MG63 (cell line): ENCODE measurements at places on chromosomes 7 and 10. TPM values are rescaled to one million over a fixed set of nuclear protein-coding genes. Genes with fewer than 3 reads are reported as not detected.

DNA sequence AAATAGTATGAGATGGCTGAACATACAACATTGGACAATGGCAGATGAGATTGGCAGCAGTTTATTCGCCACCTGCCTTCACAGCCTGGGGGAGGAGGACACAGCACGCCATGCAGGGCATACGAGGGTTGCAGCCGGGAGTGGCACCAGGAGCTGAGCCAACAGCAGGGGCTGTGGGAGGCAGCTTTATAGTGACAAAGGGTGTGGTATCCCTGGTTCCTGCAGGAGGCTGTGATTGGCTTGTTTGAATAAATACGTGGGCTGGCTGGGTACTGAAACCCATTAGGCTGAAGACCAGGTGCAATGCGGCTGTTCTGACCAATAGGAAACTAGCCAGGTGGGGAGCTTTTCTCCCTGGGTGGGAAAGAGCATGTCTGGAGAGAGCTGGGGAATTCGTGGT, 68.9 kb upstream of the LEP start:
- DNase-seq = no peak

DNA sequence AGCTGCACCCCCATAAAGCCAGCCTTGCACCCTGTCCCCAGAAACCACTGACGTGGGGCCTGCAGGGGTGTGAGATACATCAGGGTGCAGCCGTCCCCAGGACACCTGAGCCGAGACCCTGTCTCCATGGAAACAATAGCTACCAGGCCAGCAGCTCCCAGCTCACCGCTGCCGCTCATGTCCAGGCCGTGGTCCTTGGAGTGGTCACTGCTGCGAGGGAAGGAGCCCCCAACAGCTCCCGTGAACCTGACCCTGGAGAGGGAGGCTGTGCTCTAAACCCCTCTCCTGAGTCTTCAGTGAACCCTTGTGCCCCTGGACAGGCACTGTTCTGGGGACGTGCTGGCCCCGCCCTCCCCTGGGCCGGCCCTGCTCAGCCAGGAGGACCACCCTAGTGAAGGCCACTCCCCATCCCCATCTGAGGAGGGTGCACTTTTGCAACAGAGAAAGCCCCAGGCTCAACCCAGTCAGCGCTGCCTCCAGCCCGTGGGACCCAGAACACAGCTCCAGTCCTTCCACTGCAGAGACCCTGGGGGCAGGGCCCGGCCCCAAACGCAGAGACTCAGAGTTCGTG, 19.6 kb upstream of the INPP5A start:
- DNase-seq = no peak

DNA sequence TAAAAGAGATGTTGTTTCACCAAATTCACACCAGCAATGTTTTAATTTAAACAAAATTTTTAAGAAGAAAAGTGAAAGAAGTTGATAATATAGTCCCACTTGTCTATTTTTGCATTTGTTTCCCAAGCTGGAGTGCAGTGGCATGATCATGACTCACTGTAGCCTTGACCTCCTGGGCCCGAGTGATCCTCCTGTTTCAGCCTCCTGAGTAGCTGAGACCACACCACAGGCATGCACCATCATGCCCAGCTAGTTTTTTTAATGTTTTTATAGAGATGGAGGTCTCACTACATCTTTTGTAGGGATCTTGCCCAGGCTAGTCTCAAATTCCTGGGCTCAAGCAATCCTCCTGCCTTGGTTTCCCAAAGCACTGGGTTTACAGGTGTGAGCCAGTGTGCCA, 14.1 kb upstream of the NDUFA5 start:
- DNase-seq = no peak

- DNase-seq = no peak
These were observed 13.7 kb upstream of the DLX6 start for GRCh38 chr7:96991546-96992191.

GRCh38 chr7:7681936-7682329, 36.5 kb downstream of the RPA3 start:
- DNase-seq = no peak

The SPAM1 gene
- total RNA-seq = not detected in 2 replicates

- no peak for DNase-seq
These were observed 183.2 kb downstream of the RTKN2 start for GRCh38 chr10:62085404-62085803.

The EPDR1 gene
- total RNA-seq = 18.7 and 24.4 TPM in 2 replicates

DNA sequence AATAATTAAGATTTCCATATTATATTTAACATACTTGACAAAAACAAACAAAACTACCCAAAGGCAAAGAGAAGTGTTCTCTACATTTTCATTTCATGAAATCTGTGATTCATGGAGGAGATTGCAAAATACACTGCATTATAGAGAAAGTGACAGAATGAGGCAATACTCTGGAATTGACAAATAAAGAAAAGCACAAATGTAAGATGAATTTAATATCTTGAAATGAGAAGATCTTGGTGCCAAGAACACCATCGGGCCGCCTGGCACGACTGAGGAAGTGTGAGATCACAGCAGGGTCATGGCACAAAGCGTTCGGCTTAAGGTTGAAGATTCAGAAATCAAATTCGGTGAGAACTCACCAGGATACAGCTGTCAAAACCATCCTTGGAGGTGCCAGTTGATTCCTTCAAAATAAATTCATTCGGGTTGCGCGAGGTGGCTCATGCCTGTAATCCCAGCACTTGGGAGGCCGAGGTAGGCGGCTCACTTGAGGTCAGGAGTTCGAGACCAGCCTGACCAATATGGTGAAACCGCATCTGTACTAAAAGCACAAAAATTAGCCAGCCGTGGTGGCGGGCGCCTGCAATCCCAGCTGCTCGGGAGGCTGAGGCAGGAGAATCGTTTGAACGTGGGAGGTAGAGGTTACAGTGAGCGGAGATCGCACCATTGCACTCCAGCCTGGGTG, 174.0 kb upstream of the PFKP start:
- no peak for DNase-seq

The PSMA2 gene
- total RNA-seq = 168 and 287 TPM in 2 replicates

- no peak for DNase-seq
These were observed 179.5 kb upstream of the IMMP2L start for GRCh38 chr7:111741811-111742240.

DNA sequence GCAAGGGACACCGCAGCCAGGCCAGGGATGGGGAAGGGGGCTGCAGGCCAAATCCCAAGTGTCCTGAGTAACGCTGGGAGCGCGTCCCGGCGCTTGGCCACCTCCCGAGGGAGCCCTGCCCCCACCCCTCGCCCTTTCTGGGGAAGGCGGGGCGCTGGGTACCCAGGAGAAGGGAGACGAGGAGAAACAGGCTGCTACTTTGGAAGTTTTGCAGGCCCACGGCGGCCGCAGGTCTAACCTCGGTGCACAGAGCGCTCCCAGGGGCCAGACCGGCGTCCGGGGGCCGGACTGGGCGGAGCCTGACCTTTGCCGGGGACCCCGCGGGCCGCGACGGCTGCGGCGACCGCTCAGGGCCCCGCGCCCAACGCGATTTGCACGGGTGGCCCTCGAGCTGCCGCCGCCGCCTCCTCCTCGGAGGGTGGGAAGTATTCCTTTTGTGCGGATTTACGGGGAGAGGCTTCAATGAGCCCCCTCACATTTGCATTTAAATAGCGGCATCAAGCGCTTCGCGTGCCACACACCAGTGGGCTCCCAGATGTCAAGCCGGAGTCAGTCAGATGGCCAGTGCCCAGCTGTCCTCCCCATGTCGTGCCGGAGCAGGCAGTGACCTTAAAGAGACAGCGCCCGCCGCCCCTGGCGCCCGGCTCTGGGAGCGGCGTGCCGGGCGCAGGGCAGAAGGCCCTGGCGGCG, 3.0 kb upstream of the EBF3 start:
- DNase-seq = no peak

- no peak for DNase-seq
These were observed 355.8 kb upstream of the MKI67 start for GRCh38 chr10:128482052-128482451.

GRCh38 chr10:52258799-52259425, 55.2 kb upstream of the DKK1 start:
- DNase-seq = no peak

The DCLRE1A gene
- total RNA-seq = 7.4 and 10.2 TPM in 2 replicates

DNA sequence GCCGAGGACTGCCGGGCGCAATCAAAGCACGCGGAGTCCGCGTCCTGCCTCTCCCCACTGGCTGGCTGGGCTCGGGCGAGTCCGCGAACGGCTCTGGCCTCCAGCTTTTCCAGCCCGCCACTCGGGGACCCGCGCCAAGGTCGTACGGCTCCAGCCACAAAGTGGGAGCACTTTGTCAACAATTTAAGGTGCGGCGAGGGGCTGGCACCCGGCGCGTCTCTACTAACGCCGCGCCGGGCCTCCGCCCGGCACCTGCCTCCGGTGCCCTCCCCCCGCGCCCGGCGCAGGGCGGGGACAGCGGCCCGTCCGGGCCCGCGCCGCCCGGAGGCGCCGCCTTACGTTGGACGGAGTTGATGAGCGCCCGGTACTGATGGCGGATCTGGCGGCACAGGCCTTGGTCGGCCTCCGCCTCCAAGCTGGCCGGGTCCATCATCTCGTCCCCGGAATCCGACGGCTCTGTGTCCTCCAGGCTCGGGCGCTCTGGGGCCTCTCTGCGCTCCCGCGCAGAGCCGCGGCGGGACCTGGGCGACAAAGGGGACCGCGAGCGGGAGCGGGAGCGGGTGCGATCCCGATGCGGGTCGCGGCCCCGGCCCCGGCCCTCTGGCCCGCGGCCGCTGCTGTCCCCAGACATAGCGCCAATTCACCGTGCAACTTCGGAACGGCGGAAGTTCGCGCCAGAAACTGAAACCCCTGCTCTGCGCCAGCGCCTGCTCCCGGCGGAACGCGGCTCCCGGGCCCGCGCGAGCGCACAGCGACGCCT, at the start of gene NSMCE4A:
NSMCE4A (minus strand) TSS at position 683 of the 760 bp plus-strand sequence; CDS start at position 631, 52 bp downstream.
- DNase-seq = peak; percentile 79

DNA sequence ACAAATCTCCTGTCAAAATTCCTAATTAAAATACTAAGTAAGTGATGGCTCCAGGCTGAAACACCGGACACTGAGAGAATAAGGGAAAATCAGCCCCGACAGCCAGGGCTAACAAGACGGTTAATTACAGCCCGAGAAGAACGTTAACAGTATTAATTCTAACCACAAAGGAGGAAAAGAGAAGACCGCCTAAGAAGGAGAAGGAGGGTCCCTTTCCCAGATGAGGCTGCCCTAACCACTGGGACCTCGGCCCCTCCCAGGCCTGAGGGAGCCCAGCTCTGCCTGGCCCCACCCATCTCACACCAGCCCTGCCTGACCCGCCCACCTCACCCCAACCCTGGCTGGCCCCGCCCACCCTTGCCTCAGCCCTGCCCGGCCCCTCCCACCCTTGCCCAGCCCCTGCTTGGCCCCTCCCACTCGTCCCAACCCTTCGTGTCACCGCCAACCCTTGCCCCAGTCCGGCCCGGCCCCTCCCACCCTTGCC, 51.3 kb downstream of the PWWP2B start:
- peak; percentile 88 for DNase-seq

- DNase-seq = peak; percentile 44
These were observed 96.7 kb downstream of the ARHGAP22 start for GRCh38 chr10:48507933-48508790.

The CTAGE4 gene
- total RNA-seq = 0.57 and 2.1 TPM in 2 replicates

The TAS2R41 gene
- total RNA-seq = not detected in 2 replicates

The GPER1 gene
- total RNA-seq = 2.2 and 2.8 TPM in 2 replicates

- no peak for DNase-seq
These were observed 10.7 kb upstream of the SGMS1 start for GRCh38 chr10:50634479-50634878.

DNA sequence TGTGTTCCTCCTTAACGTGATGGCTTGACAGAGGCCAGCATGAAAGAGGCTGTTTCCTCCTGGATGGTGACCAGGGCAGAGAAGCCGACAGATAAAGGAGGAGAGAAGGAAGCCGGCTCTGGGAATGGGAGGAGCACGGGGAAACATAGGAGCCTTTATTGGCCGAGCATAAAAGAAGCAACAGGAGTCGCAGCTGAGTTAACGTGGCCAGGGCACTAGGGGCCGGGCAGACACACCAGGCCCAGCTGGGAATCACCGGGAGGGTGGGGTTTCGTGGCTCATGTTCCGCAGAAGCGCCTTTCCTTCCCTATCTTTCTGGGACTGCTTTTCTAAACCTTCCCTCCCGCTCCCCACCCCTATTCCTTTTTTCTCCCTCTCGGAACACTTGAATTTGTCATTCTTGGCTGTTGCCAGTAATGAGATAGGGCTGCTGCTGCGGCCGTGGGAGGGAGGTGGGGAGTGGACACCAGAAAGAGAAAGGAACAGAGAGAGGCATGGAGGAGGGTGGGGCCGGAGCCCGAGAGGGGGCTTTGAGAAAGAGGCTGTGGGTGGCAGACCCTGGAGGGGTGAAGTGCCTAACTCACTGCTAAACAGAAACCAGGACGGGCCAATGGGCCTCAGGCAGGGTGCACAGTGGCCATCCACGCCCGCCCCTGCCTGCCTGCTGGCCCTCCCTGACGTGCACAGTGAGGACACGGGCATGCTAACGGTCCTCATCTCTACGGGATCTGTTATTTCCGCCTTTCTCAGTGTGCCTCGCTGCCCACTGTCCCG, 65.2 kb downstream of the COL13A1 start:
- peak; percentile 17 for DNase-seq

- no peak for DNase-seq
These were observed 24.7 kb downstream of the RRP12 start for GRCh38 chr10:97376413-97376812.

DNA sequence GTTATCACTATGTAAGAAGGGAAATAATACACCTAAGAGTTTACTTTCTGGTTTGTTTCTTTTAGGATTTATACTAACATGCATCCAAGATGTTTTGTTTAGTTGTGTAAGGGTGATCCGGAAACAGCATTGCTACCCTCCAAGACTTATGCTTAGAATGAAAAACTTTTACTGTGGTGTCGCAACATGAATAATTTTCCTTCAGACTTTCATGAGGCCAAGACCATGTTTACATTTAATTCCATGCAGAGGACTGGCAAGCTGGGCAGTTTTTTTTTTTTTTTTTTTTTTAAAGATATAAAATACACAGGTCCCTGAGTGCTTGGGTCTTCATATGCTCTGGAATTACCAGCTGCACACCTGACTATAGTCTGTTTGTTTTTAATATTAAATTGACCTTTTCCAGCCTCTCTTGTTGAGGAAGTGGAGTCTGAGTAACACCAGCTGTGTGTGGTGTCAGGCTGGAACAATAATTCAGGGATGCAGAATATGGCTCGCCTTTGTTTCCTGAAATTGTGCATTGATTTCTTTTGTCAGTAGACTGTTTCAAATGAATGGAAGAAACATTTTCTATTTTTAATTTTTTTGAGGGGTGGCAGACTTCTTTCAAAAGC, 81.7 kb downstream of the ST7 start:
- no peak for DNase-seq

The ASB10 gene
- total RNA-seq = not detected in 2 replicates

DNA sequence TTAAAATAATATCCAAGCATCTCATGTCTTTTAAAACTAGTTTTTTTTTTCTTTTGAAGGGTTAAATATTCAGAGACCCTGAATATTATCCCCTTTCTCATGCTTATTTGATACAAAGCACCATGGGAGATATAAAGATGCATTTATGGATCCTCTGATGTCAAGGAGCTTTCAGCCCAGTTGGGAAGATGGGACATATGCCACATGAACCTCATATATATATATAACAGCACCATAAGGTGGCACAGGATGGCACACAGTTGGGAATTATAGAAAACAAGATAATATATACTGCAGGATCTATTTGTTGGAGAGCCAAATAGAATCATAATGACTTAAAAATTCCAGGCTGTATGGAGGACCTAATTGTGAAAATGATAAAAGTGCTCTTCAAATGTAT, 185.4 kb upstream of the IMMP2L start:
- DNase-seq = no peak

GRCh38 chr10:117635826-117636225, 93.3 kb downstream of the EMX2 start:
- no peak for DNase-seq
